ENCODE measurements at places on chromosomes 13 and 19.

GRCh38 chr19:29320086-29320485 lies 107.1 kb upstream of the UQCRFS1 start:
- DNase-seq: no peak

GRCh38 chr19:41116261-41116660 lies 2.0 kb downstream of the CYP2F1 start:
- no peak for DNase-seq

GRCh38 chr13:38905081-38905480 lies 85.5 kb downstream of the STOML3 start:
- no peak for DNase-seq

GRCh38 chr13:95530178-95530577 lies 22.3 kb upstream of the CLDN10 start:
- DNase-seq: peak; percentile 30

DNA sequence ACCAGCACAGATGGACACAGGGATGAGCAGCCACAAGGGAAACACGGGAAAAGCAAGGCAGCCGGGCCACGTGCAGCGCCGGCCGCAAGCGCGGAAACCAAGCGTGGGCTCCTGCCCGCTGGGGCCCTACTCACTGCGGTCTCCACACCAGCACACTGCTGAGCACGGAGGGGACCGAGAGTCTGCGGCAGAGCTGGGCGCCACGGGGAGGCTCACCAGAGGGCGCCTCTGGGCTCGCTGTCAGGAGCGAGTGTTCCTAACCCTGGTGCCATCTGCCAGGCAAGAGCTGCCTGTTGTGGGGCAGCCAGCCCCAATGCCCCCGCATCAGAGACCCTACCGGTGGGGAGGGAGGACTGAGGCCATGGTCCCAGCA lies 26.5 kb downstream of the MPND start:
- DNase-seq: no peak

DNA sequence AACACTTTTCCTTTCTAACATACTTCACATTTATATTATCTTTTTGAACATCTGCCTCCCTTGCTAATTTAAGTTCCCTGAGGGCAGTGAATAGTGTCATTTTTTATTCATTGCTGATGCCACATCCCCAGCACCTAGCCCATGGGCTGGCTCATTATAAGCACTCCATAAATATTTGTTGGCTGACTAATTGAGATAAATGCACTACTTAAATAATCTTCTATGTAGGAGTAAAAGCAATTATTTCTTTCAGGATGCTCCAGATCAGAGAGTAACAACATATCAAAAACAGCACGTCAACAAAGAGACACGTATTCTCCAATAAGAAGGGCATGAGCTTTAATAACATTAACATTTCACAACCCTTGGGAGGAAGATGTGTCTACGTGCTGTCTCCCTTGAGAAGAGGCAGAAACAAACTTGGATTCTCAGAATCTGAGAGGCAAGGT lies 228.2 kb downstream of the LHFPL6 start:
- no peak for DNase-seq

- DNase-seq: no peak
These were observed 16.4 kb upstream of the ZNF492 start for GRCh38 chr19:22617614-22618320.

GRCh38 chr19:2636897-2637683 lies 65.4 kb downstream of the GNG7 start:
- peak; percentile 68 for DNase-seq

- DNase-seq: no peak
These were observed 12.4 kb downstream of the CHAF1A start for GRCh38 chr19:4414800-4415321.

GRCh38 chr13:106173346-106173745 lies 362.1 kb downstream of the EFNB2 start:
- DNase-seq: no peak

GRCh38 chr13:49877629-49878218 lies 58.4 kb downstream of the SPRYD7 start:
- DNase-seq: no peak

DNA sequence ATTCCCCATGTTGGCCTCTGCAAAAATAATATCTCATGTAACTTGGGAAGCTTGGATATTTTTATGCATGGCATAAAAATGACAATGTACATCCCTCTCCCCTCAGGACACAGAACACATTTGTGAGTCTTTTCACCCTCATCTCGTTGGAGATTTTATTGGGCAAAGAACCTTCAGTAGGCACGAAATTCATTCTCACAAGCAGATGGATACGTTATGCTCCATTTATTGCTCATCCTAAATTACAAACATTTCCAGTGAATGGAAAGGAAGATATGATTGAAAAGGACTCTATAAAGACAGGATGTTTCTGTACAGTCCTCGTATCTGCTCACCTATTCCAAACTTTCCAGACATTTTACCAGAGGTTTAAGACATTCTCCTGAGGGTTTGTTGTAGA lies 1175.8 kb downstream of the UQCRFS1 start:
- no peak for DNase-seq

DNA sequence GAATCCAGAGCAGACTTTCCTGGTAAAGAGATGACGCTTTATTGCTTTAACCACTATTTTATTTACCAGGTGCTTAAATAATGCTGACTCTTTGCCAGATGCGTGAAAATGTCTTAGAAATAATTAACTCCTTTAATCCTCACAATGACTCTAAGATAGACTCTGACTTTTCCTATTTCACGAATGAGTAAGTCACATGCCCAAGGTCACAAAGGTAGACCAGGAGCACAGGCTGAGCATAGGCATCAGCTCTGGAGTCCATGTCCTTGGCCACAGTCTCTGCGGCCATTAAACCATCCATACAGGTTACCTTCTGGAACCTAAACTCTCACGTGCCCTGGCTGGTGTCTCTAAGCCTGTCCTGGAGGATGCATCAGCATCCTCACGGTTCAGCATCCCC lies 87.3 kb downstream of the ERCC5 start:
- no peak for DNase-seq

DNA sequence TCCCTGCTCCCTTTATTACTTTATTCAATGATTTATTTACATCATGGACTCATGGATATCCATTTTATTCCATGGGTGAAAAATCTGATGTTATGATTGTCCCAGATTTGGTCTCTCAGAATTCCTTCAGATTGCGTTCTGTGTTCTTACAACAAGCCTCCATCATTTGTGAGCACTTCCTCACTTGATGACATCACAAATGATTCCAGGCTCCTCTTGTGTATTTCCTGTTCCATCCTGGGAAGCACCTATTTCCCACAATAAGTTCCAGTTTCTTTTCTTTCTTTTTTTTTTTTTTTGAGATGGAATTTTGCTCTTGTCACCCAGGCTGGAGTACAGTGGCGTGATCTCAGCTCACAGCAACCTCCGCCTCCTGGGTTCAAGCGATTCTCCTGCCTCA lies 6.7 kb downstream of the ACP7 start:
- DNase-seq: no peak

DNA sequence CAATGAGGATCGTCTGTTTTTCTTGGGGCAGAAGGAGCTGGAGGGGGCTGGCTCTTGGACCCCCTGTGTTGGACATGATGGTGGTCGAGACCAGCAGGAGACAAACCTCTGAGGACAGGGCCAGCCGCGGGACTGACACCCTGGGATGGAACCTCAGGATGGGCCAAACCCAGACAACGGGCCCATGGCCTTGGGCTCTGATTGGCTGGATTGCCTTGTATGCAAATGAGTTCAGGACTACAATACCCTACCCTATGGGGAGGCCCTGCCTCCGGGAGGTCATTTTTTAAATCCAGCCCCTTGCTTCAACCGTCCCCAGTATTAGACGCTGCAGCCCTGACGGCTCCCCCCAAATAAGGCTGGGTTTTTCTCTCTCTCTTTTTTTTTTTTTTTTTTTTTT lies 22.0 kb downstream of the SLC5A5 start:
- DNase-seq: no peak

DNA sequence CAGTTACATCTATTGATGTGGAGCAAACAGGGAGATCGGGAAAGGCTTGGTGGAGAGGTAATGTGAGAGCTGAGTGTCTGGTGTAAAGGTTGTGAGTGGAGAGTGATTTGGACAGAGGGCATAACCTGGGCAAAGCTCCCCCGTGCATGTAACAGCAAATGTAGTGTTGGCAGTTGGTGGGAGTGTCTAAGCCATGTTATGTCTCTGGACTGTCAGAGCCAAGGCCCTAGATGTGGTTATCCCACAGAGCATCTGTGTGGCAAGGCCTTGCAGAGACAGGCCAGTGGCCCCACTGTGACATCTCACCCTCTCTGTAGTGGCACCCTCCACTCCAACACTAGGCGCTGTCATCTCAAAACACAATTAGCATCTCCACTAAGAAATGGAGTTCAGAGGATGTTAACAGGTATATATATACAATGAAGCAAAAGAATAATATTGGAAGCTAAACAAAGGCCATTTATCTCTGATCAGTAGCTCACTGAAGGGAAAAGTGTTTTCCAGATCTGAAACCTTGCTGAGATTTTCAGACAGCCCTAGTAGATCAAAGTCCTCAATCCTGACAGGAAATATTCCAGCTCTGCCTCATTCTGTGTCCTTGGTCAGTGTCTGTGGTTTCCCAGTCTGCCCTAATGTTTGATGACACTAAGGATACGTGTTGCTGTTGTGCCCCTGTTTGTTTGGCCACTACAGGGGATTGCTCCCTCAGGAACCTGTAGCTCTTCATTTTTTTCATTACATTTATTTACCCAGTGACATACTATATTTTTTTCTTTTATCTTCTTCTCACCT lies 20.2 kb downstream of the POLR1D start:
- no peak for DNase-seq

All from HTR-8/SVneo (cell line).